ENCODE measurements at places on chromosomes 3 and 15.

DNA sequence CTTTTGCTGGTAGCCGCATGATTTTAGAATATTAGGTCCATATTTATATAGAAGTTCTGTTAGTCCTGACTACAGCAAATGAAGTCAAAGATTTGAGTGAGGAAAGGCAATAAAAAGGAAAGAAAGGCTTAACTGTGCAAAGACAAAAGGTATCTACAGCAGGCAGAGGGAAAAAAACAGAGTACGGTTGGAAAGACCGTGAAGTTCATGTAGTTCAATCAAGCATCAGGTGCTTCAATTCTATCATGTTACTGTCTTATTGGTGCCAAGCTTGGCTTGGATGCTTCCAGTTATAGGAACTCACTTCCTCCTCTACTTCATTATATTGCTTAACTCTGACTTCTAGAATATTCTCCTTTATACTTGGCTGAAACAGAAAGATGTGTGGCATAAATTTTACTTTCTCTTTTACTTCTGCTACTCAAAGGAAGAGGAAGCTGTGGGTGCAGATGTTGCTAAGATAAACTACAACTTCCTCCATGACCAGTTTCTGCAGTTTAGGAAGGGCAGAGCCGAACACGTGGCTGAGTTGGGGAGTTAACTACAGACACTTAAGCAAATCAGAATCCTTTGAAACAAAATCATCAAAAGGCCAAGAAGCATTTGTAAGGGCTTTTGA is 72.6 kb upstream of the ZBED2 start:
- peak; percentile 45 for DNase-seq

- no peak for DNase-seq
Observed at GRCh38 chr3:64444490-64445108, 219.3 kb upstream of the PRICKLE2 start.

DNA sequence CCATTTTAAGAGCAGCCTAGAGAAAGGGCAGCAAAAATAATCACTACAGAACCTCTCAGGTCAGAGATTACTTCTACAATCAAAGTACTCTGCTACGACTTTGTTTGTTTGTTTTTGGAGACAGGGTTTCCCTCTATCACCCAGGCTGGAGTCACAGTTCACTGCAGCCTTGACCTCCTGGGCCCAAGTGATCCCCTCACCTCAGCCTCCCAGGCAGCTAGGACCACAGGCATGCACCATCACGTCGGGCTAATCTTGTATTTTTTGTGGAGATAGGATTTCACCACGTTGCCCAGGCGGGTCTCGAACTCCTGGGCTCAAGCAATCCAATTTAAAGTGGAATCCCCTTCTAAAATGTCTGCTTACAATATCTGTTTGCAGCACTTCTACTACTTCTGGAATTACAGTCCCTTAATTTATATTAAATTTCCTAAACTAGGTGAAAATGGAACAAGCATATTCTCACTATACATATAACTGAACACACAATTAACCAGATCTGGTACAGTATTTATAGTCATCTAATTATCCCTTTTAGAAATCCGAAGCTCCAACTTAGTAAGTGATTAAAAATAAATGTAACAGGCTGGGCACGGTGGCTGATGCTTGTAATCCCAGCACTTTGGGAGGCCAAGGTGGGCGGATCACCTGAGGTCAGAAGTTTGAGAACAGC is 4.4 kb downstream of the UACA start:
- no peak for DNase-seq

- DNase-seq, result no peak
Observed at GRCh38 chr3:143751643-143752178, 96.6 kb downstream of the SLC9A9 start.

DNA sequence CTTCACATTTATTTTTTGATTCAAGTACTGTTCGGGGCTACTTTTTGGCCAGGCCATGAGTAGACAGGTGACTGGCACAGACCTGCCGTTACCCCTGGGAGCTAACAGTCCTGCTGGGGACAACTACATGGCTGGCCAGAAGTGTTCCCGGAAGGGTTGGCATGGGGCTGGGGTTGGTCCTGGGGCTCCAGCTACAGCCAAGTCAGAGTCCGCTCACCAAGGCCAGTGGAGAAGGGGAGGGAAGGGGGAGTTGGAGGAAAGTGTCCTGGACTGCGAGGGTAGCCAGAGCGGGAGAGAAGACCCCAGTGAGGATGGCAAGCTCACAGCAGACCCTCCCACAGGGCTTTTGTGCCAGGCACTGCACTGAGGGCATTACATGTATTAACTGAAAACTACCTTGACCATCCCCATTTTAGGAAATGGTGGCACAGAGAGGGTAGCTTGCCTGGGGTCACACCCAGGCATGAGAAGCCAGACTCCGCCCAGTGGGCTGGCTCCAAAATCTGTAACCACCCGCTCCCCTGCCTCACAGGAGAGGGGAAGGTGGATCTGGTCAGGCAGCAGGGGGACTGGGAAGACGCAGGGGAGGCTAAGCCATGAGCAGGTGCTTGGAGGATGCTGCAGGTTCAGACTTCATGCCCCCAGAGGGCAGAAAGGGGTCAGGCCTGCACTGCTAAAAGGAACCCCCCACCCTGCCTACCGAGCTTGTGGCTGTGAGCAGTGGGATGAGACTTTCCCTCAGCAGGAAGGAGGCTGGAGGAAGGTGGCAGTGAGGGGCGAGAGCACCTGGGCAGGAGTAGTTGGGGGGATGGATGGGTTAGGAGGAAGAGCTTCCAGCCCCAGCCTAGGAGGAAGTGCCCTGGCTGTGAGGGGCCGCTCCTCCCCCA is 38.3 kb upstream of the ESYT3 start:
- no peak for DNase-seq

DNA sequence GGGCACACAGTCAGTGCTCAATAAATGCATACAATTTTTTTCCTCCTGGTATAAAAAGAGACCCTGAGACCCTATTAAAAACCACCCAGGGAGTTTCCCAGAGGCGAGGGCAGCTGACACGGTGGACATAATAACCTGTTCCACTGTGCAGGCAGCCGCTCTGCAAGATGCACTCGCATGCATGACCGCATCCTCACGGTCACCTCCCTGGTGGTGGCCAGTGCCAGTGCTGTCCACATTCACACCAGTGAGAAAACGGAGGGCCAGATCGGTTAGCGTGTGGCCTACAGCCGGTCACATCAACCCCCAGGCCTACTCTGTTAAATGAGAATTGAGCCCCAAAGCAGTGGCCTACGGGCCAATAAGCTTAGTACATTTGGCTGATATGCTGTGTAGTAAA is 24.8 kb downstream of the SH3BP5 start:
- DNase-seq, result no peak

GRCh38 chr3:112607863-112608262 is 33.1 kb downstream of the CCDC80 start:
- no peak for DNase-seq

- no peak for DNase-seq
Observed at GRCh38 chr3:27289769-27290413, 79.3 kb downstream of the NEK10 start.

DNA sequence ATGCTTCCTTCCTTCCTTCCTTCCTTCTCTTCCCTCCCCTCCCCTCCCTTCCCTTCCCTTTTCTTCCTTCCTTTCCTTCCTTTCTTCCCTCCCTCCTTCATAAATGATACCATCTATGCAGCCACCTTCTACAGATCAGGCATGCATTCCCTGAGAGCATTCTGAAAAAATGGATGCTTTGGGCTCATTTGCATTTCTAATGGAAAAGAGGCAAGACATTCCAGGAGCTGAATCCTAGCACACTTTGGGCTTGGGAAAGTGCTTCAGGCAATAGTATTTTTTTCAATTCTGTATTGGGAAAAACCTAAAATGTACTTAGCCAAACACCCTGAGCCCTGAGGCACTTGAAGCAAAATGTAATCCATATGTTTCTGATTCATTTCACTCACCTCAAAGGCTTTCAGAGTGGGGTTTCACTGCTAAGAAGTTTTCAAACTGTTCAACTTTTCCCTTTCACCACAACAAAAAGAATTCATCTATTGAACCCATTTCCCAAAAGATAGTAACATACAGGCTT is 220.1 kb upstream of the RORA start:
- no peak for DNase-seq

GRCh38 chr3:14775563-14775962 is 43.2 kb upstream of the FGD5 start:
- DNase-seq, result no peak

DNA sequence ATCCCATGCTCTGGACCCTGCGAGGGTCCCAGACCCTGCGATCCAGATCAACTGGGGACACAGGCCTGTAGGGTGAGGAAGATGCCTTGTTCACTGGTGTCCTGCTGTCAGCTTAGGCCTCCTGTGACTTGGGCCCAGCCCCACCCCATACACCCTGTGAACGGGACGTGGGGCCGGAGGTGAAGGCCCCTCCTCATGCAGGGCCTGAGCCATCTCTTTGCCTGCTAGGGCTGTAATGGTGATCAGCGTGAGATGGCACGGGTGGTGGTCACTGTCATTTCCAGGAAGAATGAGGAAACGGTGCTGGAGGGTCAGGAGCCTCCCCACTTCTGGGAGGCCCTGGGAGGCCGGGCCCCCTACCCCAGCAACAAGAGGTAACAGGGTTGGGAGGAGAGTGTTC is 12.4 kb downstream of the VILL start:
- no peak for DNase-seq

DNA sequence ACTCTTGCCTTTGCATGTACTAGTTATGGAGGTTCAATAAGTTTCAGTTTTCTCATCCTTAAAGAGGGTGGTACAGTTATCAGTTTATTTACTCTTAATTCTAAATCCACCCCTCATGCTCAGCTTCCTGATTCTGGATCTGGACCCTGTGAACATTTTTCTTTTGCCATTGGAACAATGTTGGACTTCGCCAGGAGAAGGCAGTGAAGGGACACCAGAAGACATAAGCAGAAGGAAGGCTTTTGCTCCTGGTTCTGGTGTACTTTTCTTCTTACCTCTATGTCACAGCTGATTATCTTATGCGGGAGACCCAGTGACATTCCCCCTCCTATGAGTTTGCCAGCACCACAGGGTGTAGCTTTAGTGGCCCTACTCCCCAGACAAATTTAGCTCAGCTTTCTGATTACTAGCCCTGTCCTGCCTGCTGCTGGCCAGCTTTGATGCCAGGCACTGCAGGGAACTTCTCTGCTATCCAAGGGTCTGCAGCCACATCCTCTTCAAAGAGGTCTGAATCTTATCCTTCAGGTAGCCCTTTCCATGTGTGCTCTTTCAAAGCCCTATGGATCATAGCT is 466.3 kb upstream of the EPHA3 start:
- DNase-seq, result no peak

DNA sequence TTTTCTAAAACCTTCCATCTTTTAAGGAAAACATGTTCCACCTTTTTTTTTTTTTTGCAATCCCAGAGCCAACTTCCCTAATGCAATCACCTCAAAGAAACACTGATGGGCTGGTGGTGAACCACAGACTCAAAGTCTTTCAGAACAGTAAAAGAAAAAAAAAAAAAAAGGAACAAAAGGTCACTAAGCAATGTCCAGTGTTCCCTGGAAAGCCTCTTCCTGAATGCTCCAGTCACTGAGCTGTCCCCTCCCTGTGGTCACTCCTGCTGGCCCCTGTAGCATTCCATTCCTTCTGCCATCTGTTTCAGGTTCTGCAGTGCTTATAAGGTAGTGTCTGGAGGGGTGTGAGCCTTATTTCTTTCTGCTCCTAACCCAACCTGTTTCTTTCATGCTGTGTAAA is 53.3 kb downstream of the AAGAB start:
- DNase-seq, result no peak

DNA sequence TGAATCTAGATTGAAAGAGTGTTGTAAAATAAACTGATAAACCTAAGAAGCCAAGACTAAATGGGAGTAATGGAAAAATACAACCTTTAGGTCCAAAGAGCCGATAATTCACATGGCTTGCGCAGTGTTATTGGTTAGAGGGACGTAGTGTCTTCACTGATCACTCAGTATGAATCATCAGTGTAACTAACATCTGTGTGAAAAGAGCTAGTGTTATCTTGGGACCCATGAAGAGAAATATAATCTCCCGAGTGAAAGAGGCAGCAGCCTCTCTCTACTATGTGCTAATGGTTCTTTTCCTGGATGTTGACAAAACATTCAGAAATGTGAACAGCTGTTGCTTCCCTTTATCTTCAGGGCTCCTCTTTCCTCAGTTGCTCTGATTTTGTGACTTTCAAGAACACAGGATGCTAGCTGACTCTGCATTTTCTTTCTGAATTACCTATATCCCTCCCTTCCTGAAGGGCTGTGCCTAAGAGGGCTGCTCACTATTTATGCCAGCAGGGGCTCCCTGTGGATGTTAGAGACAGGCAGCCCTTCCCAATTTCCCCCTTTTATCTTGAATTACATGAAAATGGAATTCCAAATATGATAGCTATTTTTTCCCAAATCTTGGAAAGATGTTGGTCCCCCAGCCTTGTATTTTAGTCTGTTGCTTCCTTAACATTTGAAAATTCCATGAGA is 128.8 kb downstream of the GRM7 start:
- no peak for DNase-seq

DNA sequence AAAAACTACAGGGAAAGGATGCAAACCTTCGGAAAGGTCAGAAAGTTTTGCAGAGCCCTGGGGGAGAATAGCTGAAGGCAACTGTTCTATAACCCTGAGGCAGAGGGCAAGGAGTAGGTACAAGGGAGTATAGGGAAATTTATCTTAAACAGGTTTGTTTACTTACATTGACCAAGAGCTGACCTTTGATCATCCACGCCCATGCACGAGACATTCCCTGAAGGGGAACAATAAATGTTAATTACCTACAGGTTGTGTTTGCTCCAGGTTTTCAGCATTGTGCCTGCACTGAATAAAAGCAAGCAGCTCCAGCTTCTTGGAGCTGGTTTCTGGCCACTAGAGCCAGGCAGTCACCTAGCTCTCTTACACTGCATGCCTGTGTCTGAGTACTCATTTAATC is 524.5 kb upstream of the TGFBR2 start:
- DNase-seq, result no peak

GRCh38 chr3:11045536-11045935 is 53.0 kb downstream of the SLC6A1 start:
- DNase-seq, result no peak

DNA sequence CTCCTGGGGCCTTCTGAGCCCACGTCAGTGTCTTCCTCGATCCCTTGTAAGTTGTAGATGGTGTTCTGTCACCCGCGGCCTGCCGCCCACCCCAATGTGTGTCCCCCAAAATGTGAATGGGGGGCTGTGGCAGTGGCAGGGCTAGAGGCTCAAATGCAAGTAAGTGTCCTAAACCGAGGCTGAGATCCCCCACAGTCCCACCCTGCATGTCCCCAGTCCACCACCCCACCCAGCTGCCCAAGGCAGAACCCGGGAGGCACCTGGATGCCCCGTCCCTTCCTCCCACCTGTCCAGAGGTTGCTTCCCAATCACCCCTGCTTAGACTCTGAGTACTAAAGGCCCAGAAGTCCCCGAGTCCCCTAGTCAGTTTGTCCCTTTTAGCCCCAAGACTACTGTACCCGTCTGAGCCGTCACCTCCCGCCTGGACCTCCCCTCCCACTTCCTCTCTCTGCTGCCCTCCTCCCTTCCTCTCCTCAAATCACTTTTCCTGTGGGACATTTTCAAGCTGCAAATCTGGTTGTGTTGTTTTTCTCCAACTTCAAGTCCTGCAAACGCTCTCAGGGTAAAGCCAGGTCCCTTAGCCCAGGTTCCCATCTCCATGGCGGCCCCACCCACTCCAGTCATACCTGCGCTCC is 11.8 kb upstream of the PLXND1 start:
- no peak for DNase-seq

All from GM13977 (cell line).